ENCODE measurements at places on chromosomes 13 and 19.
A peak's percentile ranks its signal among the peaks of the same experiment; 100 is the strongest.

- DNase-seq = no peak
These were observed 68.7 kb downstream of the POSTN start for GRCh38 chr13:37529751-37530385.

GRCh38 chr13:29855784-29856183 lies 5.4 kb upstream of the UBL3 start:
- no peak for DNase-seq

DNA sequence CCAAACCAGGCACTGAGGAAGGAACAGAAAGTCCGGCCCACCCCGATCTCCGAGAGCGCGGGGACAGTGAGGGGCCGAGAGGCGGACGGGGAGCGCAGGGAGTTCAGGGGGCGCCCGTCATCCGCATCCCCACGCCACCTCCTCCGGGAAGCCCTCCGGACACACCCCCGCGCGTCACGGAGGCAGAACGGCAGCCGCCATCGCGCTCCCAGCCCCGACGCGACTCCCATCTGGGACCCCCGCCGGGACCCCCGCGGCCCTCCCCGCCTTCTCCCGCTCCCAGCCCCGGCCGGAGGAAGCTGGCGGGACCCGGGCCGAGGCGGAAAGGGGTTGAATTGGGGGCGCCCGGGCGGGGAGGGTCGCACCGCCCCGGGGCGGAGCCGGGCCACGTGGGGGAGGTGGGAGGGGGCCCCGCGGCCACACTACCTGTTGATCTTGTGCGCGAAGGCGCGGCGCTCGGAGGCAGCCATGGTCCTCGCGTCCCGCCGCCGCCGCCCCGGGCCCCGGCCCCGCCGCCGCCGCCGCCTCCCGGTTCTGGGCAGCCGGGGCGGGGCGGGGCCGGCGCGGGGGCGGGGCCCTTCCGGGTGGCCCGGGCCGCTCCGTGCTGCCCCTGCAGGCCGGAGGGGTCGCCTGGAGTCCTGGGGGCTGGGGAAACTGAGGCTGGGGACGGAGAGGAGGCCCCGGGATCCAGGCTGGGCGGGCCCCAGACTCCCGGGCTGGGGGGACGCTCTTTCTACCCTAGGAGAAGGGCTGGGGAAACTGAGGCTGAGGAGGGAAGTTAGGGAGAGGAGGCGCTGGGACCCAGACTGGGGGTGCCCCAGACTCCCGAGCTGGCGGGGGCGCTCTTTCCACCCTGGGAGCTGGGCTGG lies at the start of gene DOCK6:
Gene DOCK6 (minus strand): TSS at position 554 of the 869 bp plus-strand sequence. CDS start 84 bp downstream, at position 470.
- peak; percentile 58 for DNase-seq

DNA sequence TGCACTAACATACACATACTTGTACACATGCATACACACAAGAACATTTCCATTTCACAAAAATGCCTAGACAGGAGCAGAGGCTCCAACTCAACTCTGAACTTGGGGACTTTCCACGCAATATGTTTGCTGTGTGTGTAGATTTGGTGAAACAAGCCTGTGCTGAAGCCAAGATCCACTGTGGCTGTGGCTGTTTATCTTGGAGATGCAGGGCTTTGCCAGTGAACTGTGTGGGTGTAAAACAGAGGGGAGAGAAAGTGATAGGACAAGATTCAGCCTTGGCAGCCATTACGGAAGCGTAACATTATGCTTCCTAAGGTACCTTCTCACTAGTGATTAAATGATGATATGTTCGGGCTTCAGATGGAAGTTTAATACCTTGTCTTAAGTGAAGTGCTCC lies 73.2 kb upstream of the MBNL2 start:
- no peak for DNase-seq
